G401 (cell line): ENCODE measurements at places on chromosomes 12 and 14.

DNA sequence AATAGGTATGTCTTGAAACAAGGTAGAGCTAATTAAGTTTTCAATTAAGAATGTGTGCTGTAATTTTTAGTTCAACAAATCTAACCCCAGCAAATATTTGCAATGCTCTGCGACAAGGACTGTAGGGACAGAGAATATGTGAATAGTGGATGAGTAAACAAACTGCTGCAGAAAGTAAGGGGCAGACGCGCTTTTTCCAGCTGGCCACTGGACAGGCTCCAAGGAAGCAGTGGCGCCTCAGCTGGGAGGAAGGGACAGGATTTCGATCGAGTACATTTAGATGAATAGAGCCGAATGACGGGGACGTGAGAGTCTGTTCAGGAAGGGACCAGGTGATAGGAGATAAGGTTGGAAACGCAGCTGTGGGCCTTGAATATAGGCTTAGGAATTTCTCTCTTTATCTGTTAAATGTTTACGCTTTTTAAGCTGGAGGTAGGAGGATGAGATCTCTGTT is 69.3 kb downstream of the ELK3 start:
- no peak for DNase-seq

DNA sequence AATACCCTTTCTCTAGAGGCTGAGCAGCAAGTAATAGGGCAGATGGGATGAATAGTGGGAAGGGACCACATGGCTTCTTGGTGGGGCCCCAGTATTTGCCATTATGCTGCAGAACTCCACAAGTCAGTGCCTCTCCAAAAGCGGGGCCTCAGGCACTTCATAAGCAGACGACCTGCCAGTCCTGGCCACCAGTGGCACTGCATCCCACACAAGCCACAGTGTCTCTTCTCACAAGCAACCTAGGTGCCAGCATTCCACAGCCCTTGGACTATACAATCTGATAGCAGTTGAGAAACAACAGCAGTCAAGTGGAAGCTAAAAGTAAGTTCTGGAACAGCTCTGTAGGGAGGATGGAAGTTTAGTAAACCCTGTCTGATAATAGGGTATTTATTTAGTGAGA is 4.2 kb upstream of the SLC8A3 start:
- no peak for DNase-seq

- DNase-seq = no peak
Measured at GRCh38 chr14:102187568-102188001, 47.9 kb downstream of the WDR20 start.

DNA sequence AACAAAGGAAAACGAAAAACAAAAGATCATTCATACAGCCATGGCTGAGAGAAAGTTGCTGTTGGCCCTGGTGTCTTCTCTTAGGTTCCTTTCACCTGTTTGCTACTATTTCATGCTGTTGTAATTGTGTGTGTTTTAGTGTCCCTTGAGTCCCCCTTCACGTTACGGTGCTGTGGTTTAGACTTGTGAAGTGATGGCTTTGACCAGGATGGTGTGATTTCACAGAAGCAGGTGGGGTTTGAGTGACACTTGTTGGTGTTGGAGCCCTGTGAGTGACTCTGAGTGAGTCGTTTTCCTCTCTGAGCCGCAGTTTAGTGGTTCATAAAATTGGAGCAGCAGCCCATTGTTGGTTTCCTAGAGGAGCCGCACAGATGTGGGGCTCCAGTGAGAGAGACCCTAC is 635.4 kb downstream of the VRK1 start:
- DNase-seq = no peak

DNA sequence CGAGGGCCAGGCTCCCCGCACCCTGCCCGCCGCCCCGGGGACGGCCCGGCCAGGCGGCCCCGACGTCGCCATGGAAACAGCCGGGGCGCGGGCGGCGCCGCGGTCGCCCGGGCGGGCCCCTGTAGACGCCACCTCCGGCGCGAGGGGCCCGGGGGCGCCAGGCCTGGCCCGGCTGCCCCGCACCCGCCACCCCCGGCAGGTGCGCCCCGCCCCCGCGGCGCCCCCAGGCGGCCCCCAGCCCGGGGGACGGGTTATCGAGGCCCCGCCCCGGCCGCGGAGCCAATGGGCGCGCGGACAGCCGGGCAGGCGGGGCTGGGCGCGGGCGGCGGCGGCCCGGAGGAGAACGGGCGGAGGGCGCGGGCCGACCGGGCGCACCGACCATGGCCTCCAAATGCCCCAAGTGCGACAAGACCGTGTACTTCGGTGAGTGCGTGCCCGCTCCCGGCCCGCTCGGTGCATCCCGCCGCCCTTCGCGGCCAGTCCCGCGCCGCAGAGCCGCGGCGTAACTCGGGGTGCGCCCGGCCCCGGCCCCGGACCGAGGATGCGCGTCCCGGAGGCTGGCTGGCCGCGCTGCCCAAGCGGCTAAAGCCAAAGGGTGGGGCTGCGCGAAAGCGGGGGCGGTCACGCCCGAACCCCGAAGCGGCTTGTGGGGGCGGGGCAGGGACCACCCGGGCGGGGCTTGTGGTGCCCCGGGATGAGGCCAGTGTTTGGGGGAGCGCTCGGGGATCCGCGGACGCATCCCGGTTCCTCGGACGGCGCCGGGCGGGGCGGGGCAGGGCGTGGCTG is at the start of gene CRIP2:
CRIP2 (plus strand) TSS at position 339 of the 786 bp plus-strand sequence; CDS start at position 381, 42 bp downstream.
- DNase-seq = no peak

DNA sequence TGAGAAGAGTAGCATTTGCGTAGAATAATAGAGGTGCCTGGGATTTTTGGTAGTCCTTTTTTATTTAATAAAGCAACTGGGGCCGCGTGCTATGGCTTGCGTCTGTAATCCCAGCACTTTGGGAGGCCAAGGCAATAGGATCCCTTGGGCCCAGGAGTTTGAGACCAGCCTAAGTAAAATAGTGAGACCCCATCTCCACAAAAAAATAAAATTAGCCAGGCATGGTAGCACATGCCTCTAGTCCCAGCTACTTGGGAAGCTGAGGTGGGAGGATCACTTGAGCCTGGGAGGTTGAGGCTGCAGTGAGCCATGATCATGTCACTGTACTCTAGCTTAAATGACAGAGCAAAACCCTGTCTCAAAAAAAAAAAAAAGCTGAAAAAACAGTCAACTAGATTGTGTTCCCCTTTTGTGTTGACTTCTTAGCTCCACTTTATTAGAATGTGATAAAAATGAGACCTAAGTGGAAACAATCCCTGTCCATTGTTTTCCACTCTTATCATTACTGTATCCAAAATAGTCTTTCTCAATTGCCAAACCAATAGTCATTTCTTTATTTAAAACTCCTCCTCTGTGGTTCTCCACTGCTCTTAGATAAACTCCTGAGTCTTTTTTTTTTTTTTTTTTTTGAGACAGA is 7.4 kb downstream of the PRKCH start:
- DNase-seq = no peak

- no peak for DNase-seq
Measured at GRCh38 chr14:106204063-106204462, 677.7 kb downstream of the TMEM121 start.

GRCh38 chr14:26596543-26597061 is 1.2 kb downstream of the NOVA1 start:
- peak; percentile 71 for DNase-seq

- DNase-seq = no peak
Measured at GRCh38 chr12:28027947-28028724, 55.6 kb upstream of the PTHLH start.

- no peak for DNase-seq
Measured at GRCh38 chr12:61161961-61162360, 1098.2 kb upstream of the USP15 start.

DNA sequence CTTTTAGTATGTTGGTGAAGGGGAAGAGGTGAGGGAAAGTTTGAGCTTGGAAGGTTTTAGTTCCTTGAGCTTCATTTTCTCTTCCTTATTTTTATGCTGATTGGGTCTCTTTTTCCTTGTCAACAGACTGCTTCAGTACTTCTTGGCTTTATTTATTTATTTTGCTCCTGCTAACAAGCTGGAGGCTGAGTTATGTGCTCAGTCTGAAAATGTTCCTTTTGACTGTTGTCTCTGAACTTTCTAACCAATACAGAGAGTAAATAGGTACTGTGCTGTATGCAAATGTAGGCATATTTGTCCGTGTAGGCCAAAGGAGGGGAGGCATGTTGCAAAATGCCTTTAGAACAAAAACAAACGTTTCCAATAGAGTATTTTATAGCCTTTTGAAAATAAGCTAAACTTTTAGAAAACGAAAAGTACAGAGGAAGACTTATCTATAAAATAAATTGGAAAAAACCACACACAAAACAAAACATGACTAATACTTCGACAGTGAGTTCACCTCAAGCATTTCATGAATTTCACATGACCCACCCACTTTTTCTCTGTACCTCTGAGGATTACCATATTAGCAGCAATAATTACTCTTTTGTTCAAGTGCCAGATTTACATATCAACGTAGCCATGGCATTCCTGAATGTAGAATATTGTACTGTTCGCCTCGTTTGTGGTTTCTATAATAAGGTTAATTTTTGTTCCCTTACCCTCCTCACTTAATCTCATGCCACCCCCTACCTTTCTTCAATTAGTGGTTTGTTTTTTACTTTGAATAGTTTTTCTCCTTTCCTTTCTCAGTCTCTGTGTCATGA is 4.7 kb upstream of the CREBL2 start:
- no peak for DNase-seq

DNA sequence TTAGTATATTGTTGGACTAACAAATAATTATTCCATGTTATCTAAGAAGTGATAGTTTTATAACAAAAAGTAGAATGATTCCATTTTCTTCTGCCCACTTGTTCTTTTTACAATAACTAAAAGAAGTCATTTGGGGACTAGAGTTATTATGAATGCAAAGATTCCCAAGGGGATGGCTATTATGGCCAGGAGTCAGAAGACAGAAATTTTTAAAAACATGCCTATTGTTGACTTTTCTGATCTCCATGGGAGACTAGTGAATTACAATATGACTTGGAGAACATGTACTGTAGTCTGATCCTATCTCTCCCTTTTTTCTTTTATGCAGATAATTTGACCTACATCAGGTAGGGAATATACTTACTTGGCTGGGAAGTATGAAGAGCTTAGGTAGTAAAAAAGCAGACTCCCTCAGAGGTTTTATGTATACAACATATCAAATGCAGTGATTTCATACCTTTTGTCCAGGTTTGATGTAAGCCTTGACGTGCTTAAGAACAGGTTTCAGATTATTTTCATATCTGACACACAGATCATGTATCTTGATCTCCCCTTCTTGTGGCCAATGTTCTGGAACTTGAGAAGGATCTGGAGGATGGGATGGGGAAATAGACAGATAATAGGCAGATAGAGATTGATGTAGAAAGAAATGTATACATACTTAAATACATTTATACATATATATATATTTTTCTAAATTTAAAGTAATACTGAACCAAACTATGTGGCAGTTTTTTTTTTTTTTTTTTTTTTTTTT is 41.0 kb upstream of the KCNJ8 start:
- DNase-seq = no peak

GRCh38 chr12:6914246-6914946 is at the start of gene ENO2:
Gene ENO2, plus strand, starts transcription at chr12:6914580. Its CDS starts 1,253 bp downstream, at chr12:6915833.
- DNase-seq = peak; percentile 91

GRCh38 chr12:3771853-3772252 is 18.9 kb upstream of the CRACR2A start:
- DNase-seq = peak; percentile 79

DNA sequence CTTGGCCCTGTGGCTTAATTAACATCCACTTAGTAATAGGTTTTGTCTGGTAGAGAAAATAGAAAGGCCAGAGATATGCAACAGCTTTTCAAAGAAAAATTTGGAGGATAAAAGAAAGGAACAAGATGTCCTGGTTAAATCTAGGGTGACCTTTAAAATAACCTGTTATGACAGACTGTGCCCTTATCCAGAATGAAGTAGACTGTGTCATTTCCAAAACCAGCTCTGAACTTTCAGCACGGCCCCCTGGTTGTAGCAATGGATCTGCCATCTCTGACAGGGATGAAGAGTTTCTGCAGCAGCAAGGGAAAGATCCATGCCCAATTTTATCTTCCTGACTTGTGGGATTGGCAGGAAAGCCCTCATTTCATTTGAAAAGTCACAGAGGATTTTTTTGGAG is 5.1 kb downstream of the PLEKHG7 start:
- no peak for DNase-seq

DNA sequence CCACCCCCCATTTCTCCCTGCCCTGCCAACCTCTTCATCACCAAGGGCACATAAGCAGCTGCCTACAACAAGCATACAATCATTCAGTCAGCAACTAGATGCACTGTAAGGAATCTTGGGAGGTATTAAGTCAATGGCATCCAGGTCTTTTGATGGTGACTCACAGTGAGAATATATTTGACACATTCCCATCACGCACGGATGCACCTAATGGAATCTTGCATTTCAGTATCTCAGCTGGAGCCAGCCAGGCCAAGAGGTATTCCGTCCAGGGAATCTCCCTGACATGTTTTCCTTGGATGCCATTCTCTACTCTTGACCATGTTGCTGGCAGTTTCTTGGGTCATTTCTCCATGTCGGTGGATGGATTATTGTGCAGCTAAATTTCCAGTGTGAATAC is 73.9 kb upstream of the CAPRIN2 start:
- no peak for DNase-seq

GRCh38 chr12:11962860-11963259 is 107.9 kb upstream of the BCL2L14 start:
- no peak for DNase-seq

DNA sequence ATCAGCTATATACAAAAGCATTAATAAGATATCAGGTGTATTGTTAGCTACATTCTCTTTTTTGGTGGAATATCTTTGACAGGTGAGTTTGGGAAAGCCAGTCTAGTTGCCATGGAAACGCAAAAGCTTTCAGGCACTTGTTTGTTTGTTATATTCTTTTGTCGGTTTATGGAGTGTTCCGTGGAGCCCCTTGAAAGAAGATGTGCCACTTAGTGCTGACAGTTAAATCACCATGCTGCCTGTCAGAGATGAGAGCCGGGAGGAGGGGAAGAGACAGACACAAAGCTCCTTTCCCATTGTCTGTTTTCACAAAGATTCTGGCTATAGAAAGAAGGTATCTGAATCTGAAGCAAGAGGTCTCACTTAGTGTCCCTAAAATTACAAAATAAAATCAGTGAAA is 170.8 kb downstream of the SNAPC1 start:
- no peak for DNase-seq

DNA sequence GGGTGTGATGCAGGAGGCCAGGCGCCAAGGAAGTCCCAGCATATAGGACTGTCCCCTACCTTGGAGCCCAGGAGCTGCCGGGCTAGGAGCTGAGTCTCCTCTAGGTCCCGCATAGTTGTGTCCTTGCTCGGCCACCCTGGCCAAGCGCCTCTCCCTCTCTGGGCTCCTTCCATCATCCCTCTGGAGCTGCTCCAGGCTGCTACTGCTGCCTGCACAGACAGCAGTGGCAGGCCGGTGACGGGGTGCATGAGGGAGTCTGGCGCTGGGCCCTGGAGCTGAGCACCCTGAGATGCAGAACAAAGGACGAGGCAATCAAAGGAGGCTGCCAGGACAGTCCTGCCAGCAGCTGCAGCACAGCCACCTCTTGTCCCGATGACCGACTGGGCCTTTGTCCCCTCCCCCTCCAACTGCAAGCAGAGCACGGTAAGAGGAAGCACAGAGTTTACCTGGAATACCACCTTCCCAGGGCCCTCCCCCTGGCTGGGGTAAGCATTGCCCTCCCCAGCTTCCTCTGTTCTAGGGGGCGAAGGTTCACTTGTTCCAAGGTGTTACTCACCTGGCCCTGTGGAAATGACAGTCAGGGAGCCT is 10.4 kb downstream of the DTX1 start:
- peak; percentile 66 for DNase-seq
